ENCODE measurements at places on chromosomes 1 and 21. TPM values are rescaled to one million over a fixed set of nuclear protein-coding genes. Genes with fewer than 3 reads are reported as not detected.

DNA sequence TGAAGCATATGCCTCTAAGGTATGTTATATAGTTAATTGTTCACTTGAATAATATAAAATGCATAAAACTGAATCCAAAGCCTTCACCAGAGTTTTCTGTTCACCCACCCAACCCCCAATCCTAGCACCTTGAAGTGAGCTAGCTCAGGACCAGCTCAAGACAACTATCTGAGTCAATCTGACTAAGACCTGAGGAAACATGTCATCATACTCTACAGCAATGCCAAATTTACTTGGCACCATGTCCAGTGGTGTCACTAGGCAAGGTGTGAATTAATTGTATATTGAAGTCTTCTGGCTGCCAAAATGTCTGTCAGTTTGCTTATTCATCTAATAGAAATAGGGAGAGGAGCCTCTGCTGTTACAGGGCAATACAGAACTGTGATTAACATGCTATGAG lies 3.8 kb downstream of the DNASE2B start:
- H3K4me3 ChIP-seq = no peak overlapping the region
- H3K36me3 ChIP-seq = no peaks in the 10 kb centered on the region
- no peak for DNase-seq
- no peak overlapping the region for H3K27ac ChIP-seq

GRCh38 chr21:33219954-33220353 lies 9.8 kb upstream of the IFNAR2 start:
- no peak overlapping the region for H3K4me3 ChIP-seq
- no peak overlapping the region for H3K27ac ChIP-seq
- no peak for DNase-seq
- H3K4me1 ChIP-seq = no peaks in the 10 kb centered on the region

- H3K27ac ChIP-seq = no peak overlapping the region
- H3K36me3 ChIP-seq = no peaks in the 10 kb centered on the region
- no peak for DNase-seq
Observed at GRCh38 chr1:223421676-223422075, 28.5 kb downstream of the CCDC185 start.

GRCh38 chr1:4253935-4254334 lies 353.9 kb upstream of the C1orf174 start:
- no peak overlapping the region for H3K27ac ChIP-seq
- no peak overlapping the region for H3K4me3 ChIP-seq
- H3K4me1 ChIP-seq = no peaks in the 10 kb centered on the region
- H3K27me3 ChIP-seq = no peaks in the 10 kb centered on the region

GRCh38 chr1:37574834-37575480 lies 18.2 kb downstream of the DNALI1 start:
- no peaks in the 10 kb centered on the region for H3K4me1 ChIP-seq
- H3K4me3 ChIP-seq = no peak overlapping the region
- no peak for DNase-seq
- no peaks in the 10 kb centered on the region for H3K27me3 ChIP-seq
- peaks cover 51% of the 10 kb centered on the region for H3K36me3 ChIP-seq
- no peak overlapping the region for H3K27ac ChIP-seq

DNA sequence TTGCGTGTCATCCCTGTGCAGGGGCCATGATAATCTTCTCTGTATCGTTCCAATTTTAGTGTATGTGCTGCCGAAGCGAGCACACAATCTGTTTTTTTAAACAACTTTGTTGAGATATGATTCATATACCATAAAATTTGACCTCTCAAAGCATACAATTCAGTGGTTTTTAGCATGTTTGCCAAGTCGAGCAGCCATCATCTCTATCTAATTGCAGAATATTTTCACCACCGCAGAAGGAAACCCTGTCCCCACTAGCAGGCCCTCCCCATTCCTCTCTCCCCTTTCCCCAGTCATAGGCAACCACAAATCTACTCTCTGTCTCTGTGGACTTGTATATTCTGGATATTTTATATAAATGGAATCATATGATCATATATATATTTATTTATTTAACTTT lies 78.7 kb upstream of the TINAGL1 start:
- no peak overlapping the region for H3K27ac ChIP-seq
- no peaks in the 10 kb centered on the region for H3K4me1 ChIP-seq
- no peaks in the 10 kb centered on the region for H3K36me3 ChIP-seq
- no peak for DNase-seq
- H3K27me3 ChIP-seq = no peaks in the 10 kb centered on the region

GRCh38 chr1:156371553-156372264 lies 2.7 kb downstream of the RHBG start:
- no peaks in the 10 kb centered on the region for H3K36me3 ChIP-seq
- H3K27me3 ChIP-seq = peaks cover 7% of the 10 kb centered on the region
- no peak overlapping the region for H3K27ac ChIP-seq
- no peak for DNase-seq

DNA sequence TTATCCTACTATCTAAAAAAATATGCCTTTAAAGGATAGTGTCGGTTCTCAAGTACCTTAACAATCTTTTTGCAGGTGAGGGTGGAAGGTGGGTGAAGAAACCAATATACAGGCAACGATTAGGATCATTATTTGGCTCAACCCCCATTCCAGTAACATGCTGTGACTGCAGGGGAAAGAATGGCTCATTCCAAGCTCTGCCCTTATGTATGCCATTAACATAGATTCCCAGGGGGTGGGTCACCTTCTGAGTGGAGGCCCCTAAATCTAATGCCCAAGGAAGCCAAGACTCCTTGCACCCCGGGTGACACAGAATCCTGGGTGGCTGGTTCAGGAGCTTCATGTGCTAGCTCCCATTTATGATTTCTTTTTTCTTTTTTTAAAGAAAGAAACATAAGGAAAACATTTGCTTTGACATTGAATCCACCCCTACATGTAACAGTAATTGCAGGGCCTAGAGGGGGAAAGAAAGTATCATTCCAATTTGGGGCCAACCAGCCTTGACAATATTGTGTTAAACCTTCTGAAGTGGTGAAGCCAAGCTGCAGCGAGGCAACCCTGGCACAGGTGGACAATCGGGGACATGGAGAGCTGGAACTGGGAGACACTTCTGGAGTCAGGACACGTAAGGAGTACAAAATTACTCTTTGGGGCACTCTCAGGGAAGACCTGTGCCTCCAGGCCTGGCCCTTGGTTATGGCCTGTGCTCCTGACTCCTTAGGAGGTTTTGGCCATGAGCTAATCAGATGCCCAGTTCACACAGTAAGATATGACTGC lies 200.3 kb downstream of the PBX1 start:
- H3K36me3 ChIP-seq = no peaks in the 10 kb centered on the region
- H3K4me3 ChIP-seq = no peak overlapping the region

GRCh38 chr21:14076143-14076806 lies 134.5 kb downstream of the LIPI start:
- no peaks in the 10 kb centered on the region for H3K4me1 ChIP-seq
- no peaks in the 10 kb centered on the region for H3K36me3 ChIP-seq
- DNase-seq = no peak
- H3K4me3 ChIP-seq = no peak overlapping the region
- H3K27me3 ChIP-seq = no peaks in the 10 kb centered on the region
- H3K27ac ChIP-seq = no peak overlapping the region

The AKR7A3 gene
- total RNA-seq = not detected

The PGBD5 gene
- total RNA-seq = 5.7 TPM

The ETV3L gene
- total RNA-seq = not detected

The CHRM3 gene
- total RNA-seq = 0.79 TPM

The AIM2 gene
- 0.44 TPM for total RNA-seq

The IL10 gene
- total RNA-seq = 0.95 TPM

The HJV gene
- total RNA-seq = 43.8 TPM

The SLC22A15 gene
- 5.2 TPM for total RNA-seq
